ENCODE measurements at places on chromosomes 11 and 22.

DNA sequence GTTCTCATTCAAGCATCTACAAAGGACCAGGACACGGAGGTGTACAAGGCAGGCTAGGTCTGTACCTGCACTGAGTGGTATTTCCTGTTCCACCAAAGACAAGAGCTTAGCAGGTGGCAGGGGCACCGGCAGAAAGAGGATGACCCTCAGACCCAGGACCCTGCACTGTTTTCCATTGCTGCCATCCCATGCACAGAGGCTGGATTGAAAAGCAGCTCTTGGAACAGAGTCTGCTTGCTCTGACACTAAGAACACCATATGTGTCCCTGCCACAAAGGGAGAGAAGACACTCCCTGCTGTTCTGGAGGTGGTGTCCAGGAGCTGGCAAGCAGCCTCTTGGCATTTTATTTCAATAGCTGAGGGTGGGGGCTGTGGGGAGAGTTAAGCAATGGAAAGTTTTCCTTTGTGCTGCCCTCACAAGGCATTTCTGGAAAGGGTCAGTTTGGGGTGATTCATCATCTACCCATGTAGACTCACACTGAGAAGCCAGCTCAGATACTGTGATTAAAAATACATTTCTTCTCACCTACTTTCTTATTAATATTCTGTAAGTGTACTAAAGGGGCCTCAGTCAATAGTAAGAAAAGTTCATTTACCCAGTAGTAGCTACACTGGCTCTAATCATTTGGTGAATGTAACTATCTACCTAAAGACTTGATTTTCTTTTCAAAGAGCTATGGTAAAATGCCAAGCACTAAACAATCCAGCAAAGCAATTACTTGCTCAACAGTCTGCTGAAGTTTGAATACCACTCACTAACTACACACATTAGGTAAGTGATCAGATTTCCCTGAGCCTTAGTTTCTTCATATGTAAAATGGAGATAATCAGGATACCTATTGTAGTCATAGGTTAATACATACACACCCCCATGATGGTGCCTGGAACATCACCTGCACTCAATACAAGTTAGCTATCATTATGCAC lies 55.2 kb downstream of the SLC1A2 start:
- no peak for DNase-seq
- no peak overlapping the region for H3K4me3 ChIP-seq
- H3K27ac ChIP-seq: no peak overlapping the region
- no peaks in the 10 kb centered on the region for H3K36me3 ChIP-seq
- H3K4me1 ChIP-seq: no peaks in the 10 kb centered on the region

GRCh38 chr11:57154739-57155138 lies 27.0 kb upstream of the LRRC55 start:
- no peak for DNase-seq
- H3K27me3 ChIP-seq: peaks cover 4% of the 10 kb centered on the region
- H3K4me3 ChIP-seq: no peak overlapping the region
- H3K27ac ChIP-seq: no peak overlapping the region

DNA sequence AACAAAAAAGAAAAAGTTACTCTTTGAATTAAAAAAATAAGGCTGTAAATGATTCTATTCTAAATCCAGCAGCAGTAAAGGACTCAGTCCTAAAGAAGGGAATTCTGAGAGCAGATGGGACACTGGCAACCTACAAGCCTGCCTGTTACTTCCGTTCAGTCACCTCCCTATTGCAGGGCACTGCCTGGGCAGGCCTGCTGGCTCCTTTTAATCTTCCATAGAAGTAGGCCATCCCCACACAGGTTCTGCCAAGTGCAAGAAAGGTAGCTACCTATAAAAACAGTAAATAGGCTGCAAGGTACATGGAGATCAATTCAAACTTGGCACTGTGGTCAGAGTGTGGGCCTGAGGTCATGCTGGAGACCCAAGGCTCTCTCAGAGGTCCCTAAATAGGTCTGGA lies 136.4 kb downstream of the TRIM44 start:
- DNase-seq: no peak
- H3K4me1 ChIP-seq: peaks cover 2% of the 10 kb centered on the region
- no peaks in the 10 kb centered on the region for H3K27me3 ChIP-seq
- H3K27ac ChIP-seq: no peak overlapping the region
- H3K4me3 ChIP-seq: no peak overlapping the region

GRCh38 chr11:19187833-19188258 lies 13.9 kb downstream of the CSRP3 start:
- H3K27ac ChIP-seq: no peak overlapping the region
- no peak overlapping the region for H3K4me3 ChIP-seq
- no peaks in the 10 kb centered on the region for H3K27me3 ChIP-seq
- H3K4me1 ChIP-seq: no peaks in the 10 kb centered on the region
- H3K36me3 ChIP-seq: no peaks in the 10 kb centered on the region

- no peaks in the 10 kb centered on the region for H3K36me3 ChIP-seq
- no peak overlapping the region for H3K4me3 ChIP-seq
- H3K27me3 ChIP-seq: peaks cover 8% of the 10 kb centered on the region
- no peaks in the 10 kb centered on the region for H3K4me1 ChIP-seq
- DNase-seq: no peak
These were observed 37.1 kb upstream of the WNT11 start for GRCh38 chr11:76243193-76243956.

- no peaks in the 10 kb centered on the region for H3K4me1 ChIP-seq
- no peak for DNase-seq
- H3K36me3 ChIP-seq: peaks cover 65% of the 10 kb centered on the region
These were observed 12.2 kb downstream of the MED19 start for GRCh38 chr11:57699813-57700212.

GRCh38 chr11:134822897-134823296 lies 410.9 kb upstream of the B3GAT1 start:
- H3K27ac ChIP-seq: no peak overlapping the region
- no peak for DNase-seq
- H3K27me3 ChIP-seq: peaks cover 7% of the 10 kb centered on the region

GRCh38 chr11:117931971-117932370 lies 2.8 kb upstream of the TMPRSS13 start:
- H3K27ac ChIP-seq: peak overlapping the region; percentile 29
- no peaks in the 10 kb centered on the region for H3K36me3 ChIP-seq
- H3K4me1 ChIP-seq: peaks cover 60% of the 10 kb centered on the region
- H3K4me3 ChIP-seq: no peak overlapping the region
- peak; percentile 39 for DNase-seq

DNA sequence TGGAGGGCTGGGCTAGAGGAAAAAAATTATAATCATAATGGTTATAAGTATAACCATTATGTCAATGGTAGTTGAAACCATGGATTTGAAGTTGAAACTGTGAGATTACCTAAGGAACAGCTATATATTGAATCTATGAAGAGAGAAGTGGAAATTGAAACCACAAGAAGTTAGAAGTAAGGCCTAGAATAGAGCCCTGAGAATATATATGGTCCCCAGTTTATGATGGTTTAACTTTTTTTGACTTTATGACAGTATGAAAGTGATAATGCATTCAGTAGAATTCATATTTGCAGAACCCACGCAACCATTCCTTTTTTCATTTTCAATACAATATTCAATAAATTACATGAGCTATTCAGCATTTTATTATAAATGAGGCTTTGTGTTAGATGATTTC lies 15.0 kb downstream of the AASDHPPT start:
- H3K27ac ChIP-seq: no peak overlapping the region
- H3K4me1 ChIP-seq: peaks cover 27% of the 10 kb centered on the region
- H3K4me3 ChIP-seq: no peak overlapping the region
- no peaks in the 10 kb centered on the region for H3K27me3 ChIP-seq

GRCh38 chr11:119774172-119774763 lies 45.3 kb upstream of the NECTIN1 start:
- DNase-seq: no peak
- no peaks in the 10 kb centered on the region for H3K4me1 ChIP-seq
- H3K4me3 ChIP-seq: no peak overlapping the region
- H3K36me3 ChIP-seq: no peaks in the 10 kb centered on the region
- H3K27ac ChIP-seq: no peak overlapping the region

GRCh38 chr11:127709960-127710359 lies 709.4 kb upstream of the KIRREL3 start:
- no peak for DNase-seq
- no peak overlapping the region for H3K4me3 ChIP-seq
- H3K4me1 ChIP-seq: no peaks in the 10 kb centered on the region
- H3K27ac ChIP-seq: no peak overlapping the region
- H3K27me3 ChIP-seq: no peaks in the 10 kb centered on the region

GRCh38 chr11:117868815-117869561 lies 7.5 kb downstream of the FXYD6 start:
- H3K27ac ChIP-seq: no peak overlapping the region
- DNase-seq: no peak
- peaks cover 13% of the 10 kb centered on the region for H3K4me1 ChIP-seq
- no peaks in the 10 kb centered on the region for H3K36me3 ChIP-seq
- peaks cover 27% of the 10 kb centered on the region for H3K27me3 ChIP-seq

DNA sequence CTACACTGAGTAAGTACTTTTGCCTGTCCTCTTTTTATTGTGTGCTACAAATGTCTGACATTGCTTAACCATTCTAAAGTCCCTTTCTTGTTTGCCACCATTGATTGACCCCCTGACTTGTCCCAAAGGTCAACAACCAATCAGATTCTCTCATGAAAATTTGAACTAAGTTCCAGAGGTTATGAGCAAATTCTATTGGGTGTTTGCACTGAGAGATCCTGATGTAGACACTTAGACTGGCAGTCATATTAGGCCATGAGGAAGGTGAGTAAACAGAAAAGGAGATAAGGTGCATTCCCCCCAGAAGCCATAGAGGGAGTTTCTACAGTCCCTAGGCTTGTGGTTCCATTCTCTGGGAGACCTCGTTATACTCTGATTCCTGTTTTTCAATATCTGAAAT lies 101.3 kb upstream of the E2F8 start:
- H3K36me3 ChIP-seq: no peaks in the 10 kb centered on the region
- no peak overlapping the region for H3K4me3 ChIP-seq
- H3K4me1 ChIP-seq: peaks cover 5% of the 10 kb centered on the region
- H3K27me3 ChIP-seq: peaks cover 69% of the 10 kb centered on the region
- DNase-seq: no peak

DNA sequence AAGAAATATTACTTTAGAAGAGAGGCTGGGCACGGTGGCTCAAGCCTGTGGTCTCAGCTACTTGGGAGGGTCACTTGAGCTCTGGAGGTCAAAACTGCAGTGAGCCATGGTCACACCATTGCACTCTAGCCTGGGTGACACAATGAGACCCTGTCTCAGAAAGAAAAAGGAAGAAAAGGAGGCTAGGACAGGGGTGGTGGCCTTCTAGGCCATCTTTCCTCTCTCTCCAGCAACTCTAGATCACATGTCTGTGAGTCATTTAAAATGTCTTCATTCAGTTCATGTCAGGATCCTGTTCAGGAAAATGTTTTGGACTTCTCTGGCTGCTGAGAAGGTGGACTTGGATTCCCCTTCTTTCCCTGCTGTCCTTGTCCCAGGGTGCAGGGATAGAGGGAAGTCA lies 53.3 kb downstream of the PPFIA1 start:
- peaks cover 32% of the 10 kb centered on the region for H3K36me3 ChIP-seq
- no peak overlapping the region for H3K27ac ChIP-seq
- DNase-seq: no peak
- H3K27me3 ChIP-seq: no peaks in the 10 kb centered on the region
- H3K4me1 ChIP-seq: peaks cover 12% of the 10 kb centered on the region
- H3K4me3 ChIP-seq: no peak overlapping the region

DNA sequence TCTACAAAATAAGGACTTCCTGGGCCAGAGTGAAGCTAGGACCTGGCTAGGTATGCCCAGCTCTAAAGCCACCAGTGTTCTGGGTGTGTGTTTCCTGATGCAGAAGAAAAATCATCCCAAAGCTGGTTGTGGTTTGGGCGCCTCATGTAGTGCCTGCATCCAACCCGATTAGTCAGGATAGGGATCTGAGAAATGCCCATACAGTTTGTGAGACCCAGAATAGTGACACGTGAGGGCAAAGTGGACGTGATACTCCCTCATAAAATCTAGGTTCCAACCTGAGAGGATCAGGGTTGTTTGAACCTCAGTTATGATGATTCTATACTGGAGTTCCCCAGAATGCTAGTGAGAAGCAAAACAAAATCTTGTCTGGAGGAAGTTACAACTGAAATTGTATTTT lies 238.4 kb downstream of the TBC1D22A start:
- DNase-seq: no peak
- peaks cover 3% of the 10 kb centered on the region for H3K36me3 ChIP-seq
- no peaks in the 10 kb centered on the region for H3K27me3 ChIP-seq
- H3K4me1 ChIP-seq: peaks cover 24% of the 10 kb centered on the region
- peak overlapping the region; percentile 38 for H3K27ac ChIP-seq

GRCh38 chr22:49547751-49548239 lies 279.9 kb downstream of the BRD1 start:
- peaks cover 3% of the 10 kb centered on the region for H3K36me3 ChIP-seq
- no peak for DNase-seq
- H3K4me3 ChIP-seq: no peak overlapping the region
- H3K4me1 ChIP-seq: no peaks in the 10 kb centered on the region
- H3K27ac ChIP-seq: no peak overlapping the region

DNA sequence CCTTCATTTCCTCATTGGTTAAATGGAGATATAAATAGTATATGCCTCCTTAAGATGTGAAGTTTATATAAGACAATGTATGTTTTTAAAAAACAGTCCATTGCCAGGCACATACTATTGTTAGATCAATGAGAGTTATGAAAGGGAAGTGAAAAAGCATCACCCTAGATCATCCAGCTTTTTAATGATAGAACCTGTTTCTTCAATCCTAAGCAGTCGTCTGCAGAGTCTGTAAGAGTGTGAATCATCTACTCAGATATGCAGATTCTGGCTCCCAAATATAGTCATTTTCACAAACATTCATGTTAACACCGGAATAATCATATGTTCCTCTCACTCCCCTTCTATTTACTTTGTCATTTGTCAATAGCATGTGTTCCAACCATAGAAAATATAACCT lies 65.3 kb upstream of the SLN start:
- peaks cover 5% of the 10 kb centered on the region for H3K27me3 ChIP-seq
- H3K4me1 ChIP-seq: no peaks in the 10 kb centered on the region
- H3K27ac ChIP-seq: no peak overlapping the region
- no peak overlapping the region for H3K4me3 ChIP-seq
- no peak for DNase-seq
- no peaks in the 10 kb centered on the region for H3K36me3 ChIP-seq

GRCh38 chr22:49011769-49012648 lies 815.7 kb downstream of the BRD1 start:
- H3K36me3 ChIP-seq: no peaks in the 10 kb centered on the region
- H3K4me3 ChIP-seq: no peak overlapping the region
- no peak overlapping the region for H3K27ac ChIP-seq

DNA sequence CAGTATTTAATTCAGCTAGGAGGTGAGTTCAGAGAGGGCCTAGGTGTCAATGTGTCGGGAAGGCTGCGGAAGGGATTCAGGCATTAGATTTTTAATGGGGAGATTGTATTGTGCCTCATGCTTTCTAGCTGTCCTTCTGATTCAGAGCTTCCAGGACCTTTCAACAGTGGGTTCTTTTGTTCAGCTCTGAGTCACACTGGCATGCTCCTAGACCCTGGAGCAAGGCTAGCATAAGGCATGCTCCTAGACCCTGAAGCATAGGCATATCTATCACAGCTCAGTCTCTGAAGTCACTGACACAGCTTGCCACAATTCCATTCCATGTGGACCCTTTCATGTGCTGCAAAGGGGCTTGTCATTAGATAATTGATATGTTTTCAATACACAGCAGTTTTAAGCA lies 396.9 kb downstream of the RAB38 start:
- H3K27ac ChIP-seq: no peak overlapping the region
- no peaks in the 10 kb centered on the region for H3K4me1 ChIP-seq
- no peak overlapping the region for H3K4me3 ChIP-seq

GRCh38 chr22:23841292-23841691 lies 2.5 kb upstream of the DERL3 start:
- peaks cover 9% of the 10 kb centered on the region for H3K27me3 ChIP-seq
- H3K36me3 ChIP-seq: no peaks in the 10 kb centered on the region
- H3K4me3 ChIP-seq: no peak overlapping the region
- H3K27ac ChIP-seq: no peak overlapping the region
- H3K4me1 ChIP-seq: peaks cover 31% of the 10 kb centered on the region

- H3K36me3 ChIP-seq: peaks cover 31% of the 10 kb centered on the region
These were observed 24.8 kb downstream of the APOL1 start for GRCh38 chr22:36277482-36278291.

GRCh38 chr11:76666408-76666807 lies 4.1 kb downstream of the LRRC32 start:
- DNase-seq: no peak
- H3K27ac ChIP-seq: no peak overlapping the region
- H3K36me3 ChIP-seq: no peaks in the 10 kb centered on the region
- H3K27me3 ChIP-seq: peaks cover 28% of the 10 kb centered on the region

Measured in activated CD4-positive, alpha-beta memory T cell treated with anti-CD3 and anti-CD28 coated beads, Interleukin-2, amount 10 ng/mL, durations not matched to agents 7 days and 5 days (primary cell).